ENCODE measurements at places on chromosomes 6 and 20.

DNA sequence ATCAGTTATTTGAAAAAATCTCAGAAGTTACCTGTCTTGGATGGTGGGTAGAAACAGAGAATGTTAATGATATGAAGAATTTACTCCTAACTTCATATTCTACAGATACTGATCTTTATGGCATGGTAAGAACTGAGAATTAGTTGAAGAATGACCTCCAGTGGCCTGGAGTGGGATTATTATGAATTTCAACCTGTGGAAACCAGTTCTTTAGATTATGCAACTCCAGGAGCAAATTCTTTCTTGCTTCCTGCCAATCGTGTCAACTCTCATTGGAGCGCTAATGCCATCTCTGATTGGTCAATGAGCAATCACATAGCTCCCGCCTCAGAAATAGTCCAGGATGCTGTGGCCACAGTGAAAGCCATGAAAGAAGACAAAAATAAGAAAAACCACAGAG lies 40.6 kb downstream of the LYRM2 start:
- DNase-seq: peak; percentile 28

- peak; percentile 27 for DNase-seq
These were observed at the start of gene RBM24 for GRCh38 chr6:17281100-17281496. Gene RBM24, plus strand, starts transcription at chr6:17281361. Its CDS starts 221 bp downstream, at chr6:17281582.

- no peak for DNase-seq
These were observed 154.3 kb downstream of the PREX1 start for GRCh38 chr20:48673507-48673906.

- DNase-seq: no peak
These were observed 182.3 kb downstream of the TRDN start for GRCh38 chr6:123454448-123454847.

- DNase-seq: no peak
These were observed 239.4 kb downstream of the DLL1 start for GRCh38 chr6:170051229-170052172.

DNA sequence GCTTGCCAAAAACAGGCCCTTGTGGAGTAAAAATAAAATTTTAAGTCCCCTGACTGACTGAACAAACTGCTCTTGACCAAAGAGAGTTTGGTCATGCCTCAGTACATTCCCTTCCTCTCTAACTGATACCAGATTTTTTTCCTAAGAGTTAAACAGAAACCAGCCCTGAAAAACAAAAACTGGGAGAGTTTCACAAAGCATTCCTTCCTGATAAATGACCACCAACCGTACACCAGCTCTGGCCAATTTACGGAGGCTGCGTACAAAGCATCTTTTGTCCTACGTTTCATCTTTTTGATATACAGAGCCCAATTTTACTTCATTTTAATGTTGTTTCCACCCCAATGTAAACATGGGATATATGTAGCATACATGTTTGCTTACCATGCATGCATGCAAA lies 477.4 kb upstream of the HTR1E start:
- no peak for DNase-seq

DNA sequence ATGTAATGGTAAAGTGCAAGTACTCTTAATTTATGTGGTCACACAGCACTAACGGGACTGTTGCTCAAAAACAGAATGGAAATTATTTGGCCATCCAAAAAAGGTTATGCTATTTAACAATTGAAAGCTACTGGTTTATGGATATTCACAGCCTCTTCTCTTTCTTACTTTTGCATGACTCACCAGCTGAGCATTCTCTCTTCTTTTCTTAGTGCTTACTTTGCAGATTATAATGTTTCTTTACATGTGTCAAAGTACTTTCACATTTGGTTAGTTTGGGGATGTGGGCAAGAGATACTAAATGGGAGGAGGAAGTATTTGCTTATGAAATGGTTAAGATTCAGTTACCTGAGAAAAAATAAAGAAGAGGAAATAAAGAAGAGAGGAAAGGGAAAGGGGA lies 610.5 kb downstream of the HTR1B start:
- DNase-seq: no peak

DNA sequence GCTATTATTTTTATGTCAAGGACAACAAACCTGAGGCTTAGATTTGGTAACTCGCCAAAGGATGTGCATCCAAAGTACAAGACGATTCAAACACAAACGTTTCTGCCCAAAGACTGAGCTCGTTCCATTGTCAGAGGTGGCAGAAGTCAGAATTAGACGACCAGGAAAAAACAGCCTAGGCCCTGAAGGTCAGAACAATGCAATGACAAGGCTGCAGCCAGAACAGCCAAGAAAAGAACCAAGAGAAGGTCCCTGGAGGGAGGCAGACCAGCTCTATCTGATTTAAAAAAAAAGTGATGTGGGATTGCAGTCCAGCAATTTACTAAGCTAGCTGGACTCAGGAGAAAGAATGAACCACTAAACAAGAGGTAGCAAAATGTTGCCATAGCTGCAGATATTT lies 54.2 kb downstream of the NCOA7 start:
- no peak for DNase-seq

DNA sequence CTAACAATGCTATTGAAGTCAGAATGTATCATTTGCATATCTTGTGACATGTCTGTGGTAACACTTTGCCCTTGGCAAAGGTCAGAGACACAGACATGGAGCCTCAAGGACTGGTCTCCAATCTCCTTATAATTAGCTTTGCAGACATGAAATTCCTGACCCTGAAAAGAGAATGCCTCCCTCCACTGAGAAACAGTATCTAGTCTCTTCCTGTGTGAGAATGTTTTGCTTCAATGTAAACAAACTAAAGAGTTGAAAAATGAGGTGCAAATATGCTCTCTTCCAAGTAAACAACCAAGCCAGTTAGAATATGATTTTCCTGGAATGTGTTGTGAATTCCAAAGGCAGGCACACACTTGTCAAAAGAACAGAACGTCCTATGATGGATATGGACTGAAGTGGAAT lies 407.1 kb upstream of the MARCKS start:
- no peak for DNase-seq

DNA sequence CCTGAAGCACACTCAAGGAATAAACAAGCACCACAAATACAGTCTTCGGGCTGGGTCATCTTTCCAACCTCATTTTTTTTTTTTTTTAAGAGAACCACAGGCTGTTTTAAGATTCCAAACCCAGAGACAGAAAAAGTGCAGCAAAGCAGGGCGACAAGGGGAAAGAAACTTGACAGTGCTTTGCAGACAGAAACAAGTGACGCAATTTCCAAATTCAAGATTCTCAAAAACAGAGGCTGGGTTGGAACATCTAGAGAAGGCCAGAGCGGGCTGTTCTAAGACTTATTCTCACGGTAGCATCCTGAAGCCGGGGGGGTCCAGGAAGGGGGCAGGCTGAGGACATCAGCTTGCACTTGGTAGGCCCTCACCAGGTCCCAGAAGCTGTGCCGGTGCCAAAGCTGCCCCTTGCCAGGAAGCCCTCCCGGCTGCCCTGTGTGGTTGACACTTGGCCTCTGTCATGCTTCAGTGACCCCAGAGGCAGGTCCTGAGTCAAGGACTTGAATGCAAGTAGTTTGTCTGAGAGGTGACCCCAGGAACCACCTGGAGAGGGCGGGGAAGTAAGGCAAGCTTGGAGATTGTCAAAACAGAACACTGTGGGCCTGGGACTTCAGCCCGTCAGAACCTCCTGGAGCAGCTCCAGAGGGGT lies 50.5 kb downstream of the BMP7 start:
- no peak for DNase-seq

- DNase-seq: no peak
These were observed 34.7 kb downstream of the BMP2 start for GRCh38 chr20:6802227-6802626.

GRCh38 chr20:64210656-64211369 lies 44.7 kb upstream of the PCMTD2 start:
- no peak for DNase-seq

DNA sequence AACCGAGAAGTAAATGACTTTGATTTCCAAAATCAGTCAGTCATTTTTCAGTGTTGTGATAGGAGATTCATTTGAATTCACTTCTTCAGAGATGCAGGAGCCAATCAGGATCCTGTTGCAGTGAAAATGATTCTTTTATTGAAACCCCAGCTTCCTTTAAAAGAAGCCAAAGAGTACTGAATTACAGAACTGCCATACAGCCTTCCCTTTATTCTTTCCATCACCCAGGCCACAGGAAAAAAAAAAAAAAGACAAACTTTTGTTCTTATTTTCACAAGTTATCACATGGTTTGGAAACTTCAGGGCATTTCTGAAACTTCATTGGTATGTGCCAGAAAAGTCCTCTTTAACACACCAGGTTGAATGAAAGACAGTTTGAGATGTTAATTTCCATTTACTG lies 1.8 kb upstream of the CARMIL1 start:
- no peak for DNase-seq

GRCh38 chr6:53239526-53239925 lies 90.9 kb upstream of the GCM1 start:
- DNase-seq: peak; percentile 21

DNA sequence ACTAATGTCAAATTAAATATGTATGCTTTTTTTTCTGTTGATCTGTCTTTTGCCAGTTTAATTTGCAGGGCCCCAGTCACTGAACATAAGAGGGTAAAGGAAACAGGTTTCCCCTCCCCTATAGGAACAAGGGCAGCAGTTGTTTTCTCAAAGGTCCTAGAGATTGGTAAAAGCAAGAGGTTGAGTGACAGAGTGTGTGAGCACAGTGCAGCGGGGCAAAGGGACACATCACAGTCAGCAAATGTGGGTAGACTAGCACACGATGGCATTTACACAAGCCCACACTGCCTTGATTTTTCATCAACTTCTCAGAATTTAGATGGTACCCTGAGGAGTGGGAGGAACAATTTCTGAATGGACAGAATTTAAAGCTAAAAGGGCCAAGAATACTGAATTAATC lies 138.7 kb upstream of the MYLIP start:
- DNase-seq: peak; percentile 15

DNA sequence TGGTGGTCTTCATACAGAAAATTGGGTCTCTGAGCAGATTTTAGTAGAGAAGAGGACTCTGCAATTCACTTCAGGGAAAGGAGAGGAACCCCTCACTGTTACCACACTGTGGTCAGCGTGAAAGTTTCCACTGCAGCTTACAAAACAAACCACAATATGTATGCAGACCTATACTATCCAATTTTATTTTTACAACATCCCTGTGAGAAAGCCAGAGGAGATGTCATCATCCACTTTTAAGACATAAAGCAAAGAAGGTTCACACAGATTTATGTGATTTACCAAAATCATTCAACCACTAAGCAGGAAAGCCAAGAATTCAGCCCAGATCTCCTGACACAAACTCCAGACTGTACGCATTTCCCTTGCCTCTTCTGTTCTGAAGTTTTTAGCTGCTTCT lies 442.4 kb downstream of the FRK start:
- no peak for DNase-seq

DNA sequence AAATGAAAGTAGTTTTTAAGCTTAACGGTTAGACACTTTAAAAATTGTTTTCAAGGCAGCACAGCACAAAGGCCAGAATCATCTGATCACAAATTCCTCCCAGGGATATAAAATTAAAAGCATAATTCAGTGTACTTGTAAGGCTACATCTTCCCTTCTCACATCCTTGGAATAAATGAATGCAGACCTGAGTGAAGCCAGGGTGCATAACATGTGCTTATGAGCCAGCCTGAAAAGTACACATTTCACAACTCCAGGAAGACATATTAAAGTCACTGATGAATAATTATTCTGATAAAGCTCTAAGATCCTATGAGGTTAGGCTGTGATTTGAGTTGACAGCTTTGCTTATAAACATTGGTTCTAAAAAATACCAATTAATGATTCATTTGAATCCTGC lies 163.6 kb downstream of the BTBD9 start:
- no peak for DNase-seq

DNA sequence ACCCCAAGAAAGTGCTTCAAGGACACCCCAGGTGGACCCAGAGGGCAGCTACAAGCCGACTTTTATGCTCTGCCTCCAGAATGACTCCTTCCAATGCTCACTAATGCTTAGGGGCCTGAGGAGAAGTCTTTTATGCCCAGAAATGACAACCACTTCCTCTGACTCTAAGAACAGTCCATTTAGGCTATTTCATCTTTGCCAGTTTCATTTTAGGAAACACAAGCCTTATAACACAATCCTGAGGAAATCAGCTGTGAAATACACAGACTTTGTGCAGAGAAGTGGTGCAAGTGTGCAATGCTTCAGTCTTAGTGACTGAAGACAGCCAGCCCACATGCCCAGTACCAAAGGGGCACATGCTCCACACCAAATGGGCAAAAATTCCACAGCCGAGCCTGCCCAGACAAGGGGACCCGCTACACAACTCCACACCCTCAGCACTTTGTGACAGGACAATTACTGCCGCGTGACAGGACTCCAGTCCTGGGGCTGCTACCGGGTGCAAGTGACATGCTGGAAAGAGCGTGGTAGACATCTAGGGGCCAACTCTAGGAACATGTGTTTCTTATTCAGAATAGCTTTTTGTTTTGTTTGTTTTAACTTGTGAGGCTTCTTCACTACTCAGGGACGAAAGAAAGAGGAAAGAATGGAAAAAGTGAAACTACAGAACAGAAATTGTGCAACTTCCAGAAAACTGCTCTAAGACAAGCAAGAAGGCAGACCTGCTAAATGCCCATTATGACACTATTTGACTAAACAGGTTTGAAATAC lies 28.2 kb upstream of the PLAGL1 start:
- no peak for DNase-seq

DNA sequence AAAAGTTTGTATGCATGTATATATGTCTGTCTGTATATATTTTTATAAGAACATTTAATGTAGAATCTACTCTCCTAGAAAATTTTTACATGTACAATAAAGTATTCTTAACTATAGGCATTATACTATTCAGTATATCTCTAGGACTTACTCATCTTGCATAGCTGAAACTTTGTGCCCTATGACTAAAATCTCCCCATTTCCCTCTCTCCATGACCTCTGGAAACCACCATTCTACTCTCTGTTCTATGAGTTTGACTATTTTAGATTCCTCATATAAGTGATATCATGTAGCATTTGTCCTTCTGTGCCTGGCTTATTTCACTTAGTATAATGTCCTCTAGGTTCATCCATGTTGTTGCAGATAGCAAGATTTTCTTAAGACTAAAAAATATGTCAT lies 205.1 kb upstream of the SMLR1 start:
- DNase-seq: no peak

DNA sequence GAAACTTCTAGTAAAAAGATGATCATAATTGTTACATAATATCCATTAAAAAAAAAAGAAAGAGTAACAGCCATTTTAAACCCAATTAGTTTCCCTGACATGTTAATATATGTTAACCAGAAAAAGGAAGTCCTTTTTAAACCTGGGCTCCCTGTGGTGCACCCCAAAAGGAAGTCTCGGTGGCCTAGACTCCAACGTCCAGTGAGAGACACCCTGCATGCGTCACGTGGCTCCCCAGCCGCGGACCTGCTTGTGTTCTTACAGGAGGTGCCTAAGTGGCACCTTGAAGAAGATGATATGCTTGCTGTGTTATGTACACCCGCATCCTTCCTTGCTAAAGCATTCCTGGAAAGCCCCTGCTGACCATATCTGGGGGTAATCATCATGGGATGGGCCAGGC lies 50.1 kb downstream of the FOXC1 start:
- DNase-seq: no peak

- no peak for DNase-seq
These were observed 136.4 kb upstream of the JARID2 start for GRCh38 chr6:15109338-15110090.

DNA sequence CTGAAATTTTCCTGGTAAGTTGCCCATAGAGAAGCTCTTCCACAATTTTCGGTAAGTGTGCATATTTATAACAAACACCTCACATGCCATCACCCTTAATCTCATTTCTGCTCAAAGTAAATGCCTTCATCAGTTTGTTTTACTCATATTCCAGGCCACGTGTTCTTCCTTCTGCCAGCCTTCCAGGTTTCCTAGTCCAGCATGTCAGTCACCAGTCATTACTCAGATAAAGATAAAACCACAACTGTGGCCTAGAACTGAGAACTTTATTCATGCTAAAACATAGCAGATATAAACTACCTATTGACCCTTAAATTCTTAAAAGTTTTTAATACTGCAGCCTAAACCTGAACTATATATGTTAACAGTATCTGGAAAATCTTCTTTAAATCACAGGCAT lies 149.5 kb upstream of the SLC22A16 start:
- DNase-seq: no peak

Data from NCI-H774 (cell line).